Activated naive CD4-positive, alpha-beta T cell treated with anti-CD3 and anti-CD28 coated beads, Interleukin-2, amount 50 U/mL, for 72 hours (primary cell): ENCODE measurements at places on chromosomes 12 and 14.

- DNase-seq: no peak
Observed at GRCh38 chr12:4121506-4122020, 152.0 kb upstream of the CCND2 start.

- no peak for DNase-seq
Observed at GRCh38 chr12:76813265-76813664, 49.4 kb downstream of the ZDHHC17 start.

DNA sequence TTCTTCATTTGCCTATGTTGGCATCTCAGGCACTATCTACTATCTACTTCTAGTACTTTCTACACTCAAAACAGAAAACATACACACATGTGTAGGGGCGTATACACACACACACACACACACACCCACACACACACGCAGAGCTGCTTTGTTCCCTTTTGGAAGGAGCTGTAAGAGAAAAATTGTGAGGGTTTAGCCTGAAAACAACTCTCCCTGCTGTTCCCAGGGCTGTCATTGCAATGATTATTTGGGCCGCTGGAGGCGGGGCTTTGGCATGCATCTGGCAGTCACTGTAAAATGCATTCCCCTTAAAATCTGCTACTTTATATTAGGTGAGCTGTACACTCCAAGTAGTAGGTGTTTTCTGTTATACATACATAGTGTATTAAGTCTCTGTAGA is 29.1 kb upstream of the SLC38A2 start:
- no peak for DNase-seq

DNA sequence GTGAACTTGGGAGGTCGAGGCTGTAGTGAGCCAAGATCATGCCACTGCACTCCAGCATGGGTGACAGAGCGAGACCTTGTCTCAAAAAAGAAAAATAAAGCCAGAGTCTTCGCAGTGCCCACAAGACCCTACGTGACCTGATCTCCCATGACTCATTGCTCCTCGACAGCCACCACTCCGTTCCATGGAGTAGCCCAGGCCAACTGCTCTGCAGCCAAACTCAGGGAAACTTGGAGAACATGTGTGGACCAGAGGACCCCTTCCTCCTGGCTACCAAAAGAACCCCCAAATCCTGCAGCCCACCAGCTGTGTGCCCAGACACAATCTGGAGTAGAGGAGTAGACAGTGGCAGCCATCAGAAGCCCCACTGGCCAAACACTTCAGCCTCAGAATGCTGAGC is 32.1 kb upstream of the PPP2R5C start:
- no peak for DNase-seq

- DNase-seq: no peak
Observed at GRCh38 chr14:88380405-88380804, 5.1 kb upstream of the SPATA7 start.

DNA sequence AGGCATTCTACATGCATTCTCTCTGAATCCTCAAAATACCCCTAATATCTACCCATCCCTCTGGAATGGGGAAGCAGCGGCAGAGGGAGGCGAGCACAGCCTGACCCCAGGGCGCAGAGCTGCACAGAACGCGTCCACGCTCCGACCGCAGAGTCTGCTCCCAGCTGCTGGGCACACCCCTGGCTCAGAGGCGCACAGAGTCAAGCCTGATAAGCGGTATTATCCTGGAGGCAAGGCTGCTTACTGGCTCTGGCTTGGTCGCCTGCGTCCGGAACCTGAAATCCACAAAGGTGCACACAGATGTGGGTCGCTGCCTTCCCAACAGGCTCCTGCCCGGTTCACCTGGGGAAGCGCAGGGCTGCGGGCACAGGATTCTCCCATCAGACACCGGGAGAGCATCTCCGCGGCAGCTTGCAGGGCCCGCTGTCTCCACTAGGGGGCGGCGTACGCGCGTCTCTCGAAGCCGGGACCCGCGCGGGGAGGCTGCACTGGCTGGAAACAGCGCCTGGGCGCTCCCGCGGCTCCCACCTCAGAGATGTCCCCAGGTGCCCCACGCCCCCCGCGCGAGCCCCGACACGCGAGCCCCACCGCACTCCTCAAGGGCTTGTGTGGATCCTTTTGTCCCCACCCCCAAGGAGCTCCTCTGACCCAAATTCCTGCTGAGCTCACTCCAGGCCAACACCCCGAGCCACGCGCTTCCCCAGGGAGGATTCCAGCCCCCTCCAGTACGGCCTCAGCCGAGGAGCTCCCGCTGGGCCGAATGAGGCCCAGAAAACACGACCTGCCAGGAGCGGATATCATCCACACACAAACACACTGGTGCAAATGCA is 120.1 kb upstream of the FZD10 start:
- DNase-seq: no peak

DNA sequence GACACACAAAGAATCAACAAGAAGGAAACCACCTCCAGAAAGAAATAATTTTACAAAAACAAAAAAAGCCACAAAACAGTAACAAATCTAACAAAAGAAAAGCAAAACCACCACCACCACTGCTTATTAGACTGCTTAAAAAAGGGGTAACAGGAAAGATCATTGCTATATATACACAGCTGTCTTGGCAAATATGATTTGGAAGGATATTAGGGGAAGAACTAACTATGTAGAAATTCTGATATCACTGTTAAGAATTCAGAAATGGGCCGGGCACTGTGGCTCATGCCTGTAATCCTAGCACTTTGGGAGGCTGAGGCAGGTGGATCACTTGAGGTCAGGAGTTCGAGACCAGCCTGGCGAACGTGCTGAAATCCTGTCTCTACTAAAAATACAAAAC is 92.5 kb downstream of the DENND5B start:
- DNase-seq: no peak

GRCh38 chr12:59046763-59047534 is 126.6 kb upstream of the LRIG3 start:
- DNase-seq: no peak

DNA sequence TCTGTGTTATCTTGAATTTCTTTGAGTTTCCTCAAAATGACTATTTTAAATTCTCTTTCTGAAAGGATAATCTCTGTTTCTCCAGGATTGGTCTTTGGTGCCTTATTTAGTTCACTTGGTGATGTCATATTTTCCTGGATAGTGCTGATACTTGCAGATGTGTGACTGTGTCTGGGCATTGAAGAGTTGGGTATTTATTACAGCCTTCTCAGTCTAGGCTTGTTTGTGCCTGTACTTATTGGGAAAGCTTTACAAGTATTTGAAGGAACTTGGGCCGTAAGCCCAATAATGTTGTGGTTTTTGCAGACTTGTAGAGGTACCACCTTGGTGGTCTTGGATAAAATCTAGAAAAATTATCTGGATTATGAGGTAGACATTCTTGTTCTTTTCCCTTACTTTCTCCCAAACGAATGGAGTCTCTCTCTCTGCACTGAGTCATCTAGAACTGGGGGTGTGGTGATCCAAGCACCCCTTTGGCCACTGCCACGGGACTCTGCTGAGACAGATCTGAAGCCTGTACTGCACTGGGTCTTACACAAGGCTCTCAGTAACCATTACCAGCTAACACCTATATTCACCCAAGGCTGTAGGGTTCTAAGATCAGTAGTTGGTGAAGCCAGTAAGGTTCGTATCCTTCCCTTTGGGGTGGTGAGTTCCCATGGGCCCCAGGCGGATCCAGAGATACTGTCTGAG is 703.7 kb upstream of the MGAT4C start:
- DNase-seq: no peak

DNA sequence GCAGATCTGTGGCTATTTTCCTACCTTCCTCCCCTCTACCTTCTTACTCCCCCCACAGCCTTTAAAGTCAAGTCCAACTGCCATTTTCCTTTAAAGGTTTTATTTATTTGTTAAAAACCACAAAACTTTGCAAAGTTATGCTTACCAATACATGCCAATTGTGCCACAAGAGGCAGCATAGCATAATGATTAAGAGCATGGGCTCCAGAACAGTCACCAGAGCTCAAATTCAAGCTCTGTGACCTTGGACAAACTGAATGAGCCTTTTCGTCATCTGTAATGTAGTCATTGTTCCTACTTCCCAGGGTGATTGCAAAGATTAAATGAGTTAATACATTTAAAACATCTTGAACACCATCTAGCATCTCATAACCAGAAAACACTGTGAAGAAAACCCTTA is 13.0 kb upstream of the FMNL3 start:
- DNase-seq: no peak

- no peak for DNase-seq
Observed at GRCh38 chr14:74945261-74945851, 10.0 kb downstream of the PGF start.

DNA sequence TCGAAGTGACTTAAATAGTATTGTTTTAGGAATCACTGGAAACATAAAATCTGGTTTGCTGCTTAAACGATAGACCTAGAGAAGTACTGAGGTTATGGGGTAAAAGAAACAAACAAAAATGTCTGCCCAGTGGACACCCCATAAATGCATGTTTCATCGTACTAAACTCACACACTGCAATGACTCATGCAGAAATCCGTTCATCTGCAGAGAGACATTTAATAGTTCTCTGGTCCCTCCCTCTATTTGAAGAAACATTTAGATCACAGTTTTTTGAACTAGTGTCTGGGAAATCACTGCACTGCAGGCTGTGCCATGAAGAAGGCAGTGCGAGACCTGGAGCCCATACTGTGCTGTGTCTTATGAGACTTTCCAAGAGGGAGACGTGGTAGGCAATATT is 25.5 kb downstream of the SLC17A8 start:
- no peak for DNase-seq

DNA sequence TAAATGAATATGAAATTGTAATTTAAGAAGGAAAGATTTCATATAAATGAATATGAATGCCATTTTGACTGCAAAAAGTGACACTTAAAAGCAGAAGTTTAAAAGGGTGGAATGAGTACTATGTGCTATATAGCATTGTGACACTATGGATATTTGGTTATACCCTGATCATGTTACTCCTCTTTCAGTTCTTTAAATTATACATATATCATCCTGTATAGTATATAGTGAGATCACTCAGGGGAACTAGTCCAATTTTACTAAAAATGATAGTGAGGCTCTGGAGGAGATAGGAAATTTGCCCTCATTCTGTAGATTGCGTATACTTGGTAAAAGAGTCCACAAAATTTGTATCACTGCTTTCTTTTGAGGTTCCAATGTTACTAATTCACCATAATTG is 155.7 kb upstream of the BTG1 start:
- no peak for DNase-seq

GRCh38 chr12:80195074-80195726 is 95.9 kb downstream of the OTOGL start:
- no peak for DNase-seq
